ENCODE measurements at places on chromosomes 2 and 18. TPM values are rescaled to one million over a fixed set of nuclear protein-coding genes. Genes with fewer than 3 reads are reported as not detected.

METTL8 gene
- 19.9 TPM for total RNA-seq

DNA sequence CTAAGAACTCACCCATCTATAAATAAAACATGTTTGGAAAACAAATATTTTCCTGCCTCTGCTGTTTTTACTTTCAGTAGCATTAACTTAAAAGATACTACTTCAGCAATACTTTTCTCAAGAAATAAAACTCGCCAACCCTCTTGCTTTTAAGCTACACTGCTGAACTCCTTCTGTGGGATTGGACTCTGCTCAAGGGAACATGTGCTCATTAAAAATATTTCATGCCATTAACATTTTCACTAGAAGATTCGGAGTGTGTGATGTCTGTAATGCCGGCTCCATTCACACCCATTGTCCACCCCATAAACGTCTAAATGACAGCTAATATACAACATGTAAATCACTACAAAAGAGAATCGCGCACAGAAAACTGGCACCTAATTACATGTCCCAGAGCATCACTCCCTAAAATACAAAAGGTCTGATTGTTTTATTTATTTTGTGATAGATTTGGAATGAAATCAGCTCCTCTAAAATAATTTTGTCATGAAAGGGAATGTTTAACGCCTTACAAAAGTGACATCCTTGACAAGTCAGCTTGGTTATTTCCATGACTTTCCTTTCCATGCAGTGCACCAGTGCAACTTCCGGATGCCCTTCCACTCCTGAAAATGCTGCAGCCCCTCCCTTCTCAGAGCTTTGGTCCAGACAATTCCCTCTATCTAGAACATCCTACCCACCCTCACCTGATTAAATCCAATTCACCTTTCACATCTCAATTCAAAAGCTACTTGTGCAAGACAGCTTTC, 73.1 kb downstream of the ANKRD44 start:
- DNase-seq: no peak

GRCh38 chr18:63843008-63843407, 44.5 kb upstream of the SERPINB2 start:
- DNase-seq: no peak

- DNase-seq: no peak
Observed at GRCh38 chr18:54689319-54689718, 98.3 kb downstream of the DYNAP start.

DNA sequence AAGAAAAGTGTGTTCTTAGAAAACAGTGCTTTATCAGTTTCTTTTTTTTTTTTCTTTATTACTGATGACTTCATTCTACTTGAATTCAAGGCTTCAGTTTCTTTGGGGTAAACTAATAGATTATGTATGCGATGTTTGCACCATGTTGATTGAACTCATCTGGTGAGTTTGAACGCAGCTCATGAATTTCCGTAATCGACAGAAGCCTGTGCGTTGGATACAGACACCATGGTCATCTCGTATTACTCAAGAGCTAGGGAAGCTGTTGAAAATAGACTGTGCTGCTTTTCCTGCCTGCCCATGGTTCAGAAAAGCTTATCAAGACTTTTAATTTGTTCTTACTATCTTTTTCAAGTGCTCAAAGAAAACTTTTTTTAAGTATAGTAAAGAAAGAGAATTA, 185.5 kb upstream of the NRP2 start:
- DNase-seq: peak; percentile 77

TRIM43 gene
- total RNA-seq: not detected

GRCh38 chr18:523561-523960, 23.1 kb upstream of the COLEC12 start:
- no peak for DNase-seq

POTEC gene
- total RNA-seq: not detected

TBC1D8 gene
- total RNA-seq: 1.4 TPM

DNA sequence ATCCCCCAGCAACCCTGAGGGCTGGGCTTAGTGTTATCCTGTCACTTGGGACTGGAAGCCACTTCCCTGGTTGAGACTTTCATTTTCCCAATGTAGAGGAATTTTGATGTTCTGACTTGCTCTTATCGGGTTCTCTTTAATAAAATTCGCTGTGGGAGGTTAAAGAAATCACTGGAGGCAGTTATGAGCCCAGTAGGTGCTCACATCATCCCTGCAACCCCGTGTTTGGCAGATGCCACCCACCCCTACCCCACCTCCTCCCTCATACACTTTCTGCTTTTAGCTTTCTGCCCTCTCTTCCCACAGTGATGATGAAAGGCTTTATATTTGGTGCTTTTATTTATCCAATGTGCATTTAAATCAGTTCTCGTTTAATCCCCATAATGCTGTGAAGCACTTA, 106.6 kb downstream of the MAPK4 start:
- no peak for DNase-seq

- DNase-seq: no peak
Observed at GRCh38 chr2:44934983-44935728, 6.3 kb upstream of the SIX3 start.

DNA sequence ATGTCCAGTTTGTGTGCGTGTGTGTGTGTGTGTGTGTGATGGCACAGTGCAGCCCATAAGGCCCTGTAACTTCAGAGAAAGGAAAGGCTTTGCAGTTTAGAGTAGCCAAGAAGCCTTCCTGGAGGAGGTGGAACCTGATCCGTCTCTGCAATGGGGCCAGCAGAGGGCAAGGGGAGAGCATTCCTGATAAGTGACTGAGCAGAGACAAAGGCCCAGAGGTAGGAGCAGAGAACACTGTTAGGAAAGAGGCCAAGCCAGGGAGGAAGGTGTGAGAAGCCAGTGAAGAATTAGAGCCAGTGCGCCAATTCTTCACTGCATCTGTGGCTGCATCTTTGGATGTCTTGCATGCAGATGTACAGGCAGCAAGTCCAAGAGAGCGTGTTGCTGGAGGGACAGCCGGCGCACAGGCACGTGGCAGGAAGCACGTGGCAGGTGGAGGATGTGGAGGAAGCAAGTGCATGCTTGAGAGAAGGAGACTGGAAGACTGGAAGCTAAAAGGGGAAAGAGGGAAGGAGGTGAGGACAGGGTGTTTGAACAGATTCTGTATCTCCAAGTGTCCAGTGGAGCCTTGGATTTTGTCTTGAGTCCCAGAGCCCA, 196.3 kb downstream of the CTIF start:
- peak; percentile 12 for DNase-seq

ACTG2 gene
- total RNA-seq: 0.21 TPM

CCDC74A gene
- total RNA-seq: 5.9 TPM

DNA sequence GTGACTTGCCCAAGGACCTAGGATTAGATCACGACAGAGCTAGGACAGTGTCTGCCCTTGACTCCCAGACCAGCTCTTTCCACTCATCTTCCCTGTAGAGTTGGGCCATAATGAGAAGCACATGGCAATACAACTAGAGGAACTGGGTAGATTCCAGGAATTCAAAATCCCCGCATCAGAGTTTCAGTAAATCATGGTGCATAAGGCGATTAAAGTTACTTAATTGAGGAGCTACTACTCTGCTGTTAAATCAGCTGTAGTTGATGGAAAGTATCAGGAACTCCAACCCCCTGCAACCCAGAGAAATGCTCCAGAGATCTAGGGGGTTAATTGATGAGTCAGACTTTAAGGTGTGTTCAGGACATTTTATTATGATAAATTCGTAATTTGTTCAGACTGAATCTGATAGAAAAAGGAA, 5.7 kb downstream of the ANTXR1 start:
- DNase-seq: no peak

Data from HFFc6 (cell line).